ENCODE measurements at places on chromosomes 16 and 17.

DNA sequence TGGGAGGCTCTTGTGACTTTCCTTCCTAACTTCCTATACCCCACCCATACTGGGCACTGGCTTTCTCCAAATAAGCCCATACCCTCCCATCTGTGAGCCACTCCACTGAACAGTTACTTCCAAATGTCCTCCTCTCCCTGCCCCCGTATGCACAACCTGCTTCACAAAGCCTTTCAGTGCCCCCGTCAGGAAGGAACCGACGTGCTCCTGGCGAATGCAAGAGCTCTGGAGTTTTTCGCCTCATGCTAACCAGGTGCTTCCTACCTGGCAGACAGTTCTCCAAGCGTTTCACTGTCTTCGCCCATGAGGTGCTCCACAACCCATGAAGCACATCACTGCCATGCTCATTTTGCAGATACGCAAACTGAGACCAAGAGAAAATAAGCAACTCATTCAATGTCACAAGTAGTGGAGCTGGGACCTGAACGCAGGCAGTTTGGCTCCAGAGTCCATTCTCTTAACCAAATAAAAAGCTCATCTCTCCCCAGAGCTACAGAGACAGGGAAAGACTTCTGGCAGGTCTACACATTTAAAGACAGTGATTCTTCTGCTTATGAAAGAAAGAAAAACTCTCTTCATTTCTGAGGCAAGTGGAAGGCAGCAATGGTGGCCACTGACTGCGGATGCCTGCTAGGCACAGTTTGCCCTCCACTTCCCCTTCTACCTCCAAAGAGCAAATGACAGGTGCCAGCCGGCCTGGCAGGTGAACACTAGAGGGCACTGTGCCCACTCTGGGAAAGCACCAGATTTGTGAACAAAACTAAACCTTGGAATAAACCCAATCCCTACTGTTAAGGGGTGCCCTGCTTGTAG, 23.8 kb downstream of the SPHK1 start:
- DNase-seq = no peak

DNA sequence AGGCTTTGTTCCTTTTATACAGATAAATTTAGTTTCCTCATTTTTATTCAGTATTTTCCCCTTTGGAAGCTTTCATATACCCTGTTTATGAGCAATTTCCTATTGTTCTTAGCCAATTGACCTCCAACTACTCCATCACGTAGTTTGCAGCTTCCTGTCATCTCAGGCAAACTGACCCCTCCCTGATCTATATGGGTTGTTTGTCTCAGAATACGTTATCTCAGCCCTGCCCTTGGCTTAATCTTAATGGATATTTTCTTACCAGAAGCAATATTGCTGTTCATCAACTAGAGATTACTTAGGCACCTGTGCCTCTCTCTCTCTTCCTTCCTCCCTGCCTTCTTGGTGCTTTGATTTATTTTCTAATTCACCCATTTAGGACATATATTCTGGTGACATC, 81.2 kb downstream of the ZNF18 start:
- no peak for DNase-seq

DNA sequence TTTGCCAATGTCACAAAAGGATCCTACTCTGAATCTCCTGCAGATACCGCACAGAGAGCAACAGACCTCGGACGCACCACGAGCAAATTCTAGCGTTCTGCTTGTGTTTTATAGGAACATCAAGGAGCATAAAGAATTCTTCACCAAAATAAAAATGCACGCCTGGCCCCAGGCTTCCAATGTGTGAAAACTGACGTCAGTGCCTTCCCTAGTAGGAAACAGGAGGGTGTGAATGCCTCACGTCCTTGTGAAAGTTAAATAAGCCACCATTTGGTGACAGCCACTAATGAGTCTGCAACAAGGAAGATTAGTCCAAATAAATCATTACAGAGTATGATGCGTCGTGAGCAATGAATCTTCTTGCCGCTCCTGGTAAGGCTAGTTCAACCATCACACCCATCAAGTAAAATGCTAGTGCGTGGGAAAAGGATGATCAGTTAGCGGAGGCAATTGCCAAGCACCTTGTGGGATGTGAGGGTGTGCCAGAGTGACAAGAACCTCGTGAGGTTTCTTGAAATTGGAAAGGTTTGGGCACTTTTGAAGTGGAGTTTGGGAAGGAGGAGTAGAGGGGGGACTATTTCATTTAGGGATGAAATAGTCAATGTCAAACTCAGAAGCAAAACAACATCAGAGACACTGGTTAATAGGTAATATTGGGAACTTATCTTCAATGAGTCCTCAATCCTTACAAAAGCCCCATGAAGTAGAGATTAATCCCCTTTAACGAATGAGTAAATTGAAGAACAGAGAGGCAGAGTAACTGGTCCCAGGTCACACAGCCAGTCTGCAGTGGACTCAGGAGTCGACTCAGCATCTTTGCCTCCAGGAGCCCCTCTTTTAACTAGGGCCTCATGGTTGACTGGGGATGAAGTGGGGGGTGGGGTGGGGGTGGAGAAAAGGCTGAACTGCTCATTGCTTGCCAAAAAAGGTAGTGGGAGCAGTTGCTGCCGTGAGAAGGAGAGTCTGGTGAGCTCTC, 238.8 kb downstream of the SLC39A11 start:
- DNase-seq = no peak

DNA sequence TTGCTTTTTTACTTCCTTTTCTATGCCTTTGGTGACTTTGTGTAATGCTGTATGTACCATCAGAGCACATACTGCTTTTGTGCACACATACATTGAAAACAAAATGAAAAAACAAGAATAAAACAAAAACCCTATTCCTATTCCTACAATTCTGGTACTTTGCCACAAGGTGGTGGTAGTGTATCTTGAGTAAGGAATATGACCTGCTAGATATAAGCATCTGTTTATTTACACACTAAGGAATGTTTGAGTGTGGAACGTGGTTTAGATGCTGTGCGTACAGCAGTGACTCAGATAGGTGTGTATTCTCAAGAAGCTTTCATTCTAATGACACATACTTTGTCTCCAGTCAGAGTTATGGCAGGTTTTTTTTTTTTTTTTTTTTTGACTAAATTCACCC, 606.2 kb downstream of the WWOX start:
- DNase-seq = no peak

- DNase-seq = no peak
Measured at GRCh38 chr16:73113336-73113735, 65.4 kb upstream of the ZFHX3 start.

DNA sequence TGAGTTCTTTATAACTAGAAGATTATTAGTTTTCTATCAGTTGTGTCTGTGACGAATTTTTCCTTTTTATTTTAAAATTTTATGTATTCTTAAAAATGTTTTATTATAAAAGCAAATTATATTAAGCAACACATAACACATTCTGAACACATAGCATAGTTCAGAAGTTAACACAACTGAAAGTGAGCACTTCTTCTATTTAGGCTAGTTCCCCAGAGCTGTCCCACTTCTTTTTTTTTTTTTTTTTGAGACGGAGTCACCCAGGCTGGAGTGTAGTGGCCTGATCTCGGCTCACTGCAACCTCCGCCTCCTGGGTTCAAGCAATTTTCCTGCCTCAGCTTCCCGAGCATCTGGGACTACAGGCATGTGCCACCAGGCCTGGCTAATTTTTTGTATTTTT, 37.7 kb upstream of the ALDH3A2 start:
- no peak for DNase-seq

GRCh38 chr17:38465391-38466345, 37.4 kb downstream of the ARHGAP23 start:
- no peak for DNase-seq

- DNase-seq = no peak
Measured at GRCh38 chr16:1057252-1057932, 15.2 kb upstream of the SSTR5 start.

DNA sequence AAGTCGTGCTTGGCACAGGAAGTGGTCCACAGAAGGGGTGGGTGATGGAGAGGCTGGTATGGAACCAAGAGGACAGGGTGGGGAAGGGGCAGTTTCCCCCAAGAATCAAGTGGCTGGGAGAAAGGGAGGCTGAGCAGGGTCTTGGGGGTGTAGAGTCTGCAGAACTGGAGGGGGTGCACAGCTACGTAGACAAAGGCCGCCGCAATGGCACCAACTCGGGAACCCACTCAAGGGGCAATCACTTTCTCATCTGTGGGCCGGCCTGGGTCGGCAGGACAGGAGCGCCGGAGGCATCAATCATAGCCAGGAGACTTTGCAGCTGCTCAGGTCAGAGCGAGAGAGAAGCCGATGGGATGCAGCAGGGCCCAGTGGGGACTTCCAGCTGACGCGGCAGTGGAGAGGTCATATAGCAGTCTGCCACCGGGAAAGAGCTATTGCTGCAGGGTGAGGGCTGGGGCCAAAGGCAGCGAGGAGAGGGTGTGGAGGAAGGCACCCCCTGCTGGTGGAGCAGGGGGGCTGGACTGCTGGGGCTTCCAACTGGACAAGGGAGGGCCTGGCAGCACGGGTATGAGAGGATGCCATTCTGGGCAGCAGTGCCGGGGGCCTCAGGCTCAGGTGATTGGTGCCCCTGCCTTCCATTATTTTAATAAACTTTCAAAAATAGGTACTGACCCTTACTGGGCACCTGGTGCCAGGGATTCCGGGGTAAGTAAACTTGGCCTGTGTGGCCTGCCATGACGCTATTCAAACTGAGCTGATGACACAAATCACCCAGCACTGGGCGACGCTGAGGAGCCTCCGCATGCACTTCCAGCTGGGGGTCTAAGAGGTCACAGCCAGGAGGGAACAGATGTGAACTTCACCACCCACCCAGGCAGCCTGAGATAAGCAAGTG, 52.5 kb upstream of the MTSS2 start:
- no peak for DNase-seq

DNA sequence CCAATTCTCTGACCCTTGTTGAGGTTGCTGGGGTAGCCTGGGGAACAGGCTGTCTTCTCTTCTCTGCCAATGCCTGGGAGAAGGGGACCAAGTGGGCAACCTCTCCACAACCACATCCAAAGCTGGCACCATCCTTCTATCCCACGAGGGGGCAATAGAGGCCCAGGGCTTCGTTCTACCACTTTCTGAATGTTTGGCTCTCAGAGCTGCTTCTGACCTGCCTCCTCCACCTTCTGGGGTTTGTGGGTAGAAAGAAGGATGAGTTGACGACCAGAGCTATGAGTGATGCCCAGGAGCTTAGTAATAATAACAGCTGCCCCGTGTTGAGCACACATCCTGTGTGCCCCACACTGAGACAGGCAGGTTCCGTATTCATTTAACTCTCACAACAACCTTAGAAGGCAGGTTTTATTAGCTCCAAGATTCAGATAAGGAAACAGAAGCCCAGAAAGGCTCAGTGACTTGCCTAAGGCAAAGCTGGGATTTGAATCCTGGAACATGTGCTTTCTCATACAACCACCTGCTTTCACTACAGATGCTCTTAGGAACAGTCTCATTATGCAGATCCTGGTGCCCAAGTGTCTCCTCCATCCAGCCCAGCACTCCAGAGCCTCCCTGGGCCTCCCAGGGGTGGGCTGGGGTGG, 11.1 kb downstream of the TSPOAP1 start:
- DNase-seq = no peak

All from esophagus squamous epithelium (tissue), 5 donors.